ENCODE measurements at places on chromosomes 3 and 15.

DNA sequence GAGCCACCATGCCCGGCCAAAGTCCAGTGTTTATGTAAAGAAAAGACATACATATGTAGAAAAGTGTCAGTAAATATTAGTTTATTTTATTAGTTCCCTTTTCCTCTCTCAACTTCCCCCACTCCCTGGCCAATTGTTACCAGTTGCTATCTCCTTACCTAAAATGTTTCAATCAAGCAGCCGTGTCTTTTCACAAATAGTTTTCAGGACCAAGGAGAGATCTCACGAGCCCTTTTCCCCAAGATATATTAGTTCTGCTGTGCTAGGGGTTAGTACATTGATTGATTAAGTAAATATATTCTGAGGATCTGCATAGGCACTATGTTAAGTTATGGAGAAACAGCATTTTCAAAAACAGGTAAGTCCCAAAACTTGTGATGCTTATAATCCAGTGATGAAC is 87.4 kb downstream of the ZIC4 start:
- peak; percentile 2 for DNase-seq

- no peak for DNase-seq
Measured at GRCh38 chr15:60228101-60228500, 169.7 kb downstream of the ANXA2 start.

GRCh38 chr3:197224034-197224444 is 74.4 kb downstream of the DLG1 start:
- DNase-seq: peak; percentile 84

GRCh38 chr3:78048698-78049097 is 1008.8 kb downstream of the ROBO2 start:
- no peak for DNase-seq

DNA sequence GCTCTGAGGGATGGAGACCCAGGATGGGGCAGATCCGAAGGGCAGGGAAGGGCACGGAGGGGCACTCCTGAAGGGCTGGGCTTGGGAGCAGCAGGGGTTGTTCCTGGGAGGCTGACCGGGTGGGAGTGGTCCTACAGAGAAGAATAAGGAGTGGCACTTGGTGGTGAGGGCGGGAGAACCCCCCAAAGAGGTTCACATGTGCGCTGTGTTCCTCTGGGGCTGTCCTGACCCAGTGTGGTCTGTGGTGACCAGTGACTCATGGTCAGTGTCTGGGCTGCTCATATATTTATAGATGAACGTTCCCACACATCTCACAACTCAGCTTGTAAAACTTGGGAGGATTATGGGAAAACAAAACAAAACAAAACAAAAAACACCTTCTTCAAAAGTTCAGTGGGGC is 10.0 kb downstream of the TRPM1 start:
- no peak for DNase-seq

- DNase-seq: no peak
Measured at GRCh38 chr3:57065588-57065987, 5.1 kb downstream of the SPATA12 start.

- DNase-seq: no peak
Measured at GRCh38 chr15:51335538-51336410, 2.6 kb downstream of the CYP19A1 start.

GRCh38 chr15:72591361-72591760 is 63.1 kb upstream of the GOLGA6B start:
- DNase-seq: no peak

DNA sequence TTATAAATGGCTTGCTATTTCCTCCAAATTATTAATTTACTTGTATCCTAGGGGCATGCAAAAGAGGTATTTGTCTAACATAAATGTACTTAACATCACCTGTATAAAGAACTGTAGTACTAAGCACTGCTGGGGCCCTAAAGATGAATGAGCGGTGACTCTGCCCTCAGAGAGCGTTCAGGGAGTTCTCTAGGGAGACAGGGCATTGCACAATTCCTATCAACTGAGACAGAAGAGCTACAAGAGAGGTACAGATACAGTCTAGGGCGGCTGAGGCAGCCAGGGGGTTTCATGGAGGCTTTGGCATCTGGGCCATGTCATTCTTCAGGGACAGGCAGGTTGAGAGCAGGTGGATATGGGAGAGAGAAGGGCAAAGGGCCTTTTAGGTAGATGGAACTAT is 39.9 kb upstream of the PARL start:
- DNase-seq: no peak
